ENCODE measurements at places on chromosomes 2 and 18.

GRCh38 chr2:190477661-190478454, 56.7 kb downstream of the NEMP2 start:
- no peak for DNase-seq

DNA sequence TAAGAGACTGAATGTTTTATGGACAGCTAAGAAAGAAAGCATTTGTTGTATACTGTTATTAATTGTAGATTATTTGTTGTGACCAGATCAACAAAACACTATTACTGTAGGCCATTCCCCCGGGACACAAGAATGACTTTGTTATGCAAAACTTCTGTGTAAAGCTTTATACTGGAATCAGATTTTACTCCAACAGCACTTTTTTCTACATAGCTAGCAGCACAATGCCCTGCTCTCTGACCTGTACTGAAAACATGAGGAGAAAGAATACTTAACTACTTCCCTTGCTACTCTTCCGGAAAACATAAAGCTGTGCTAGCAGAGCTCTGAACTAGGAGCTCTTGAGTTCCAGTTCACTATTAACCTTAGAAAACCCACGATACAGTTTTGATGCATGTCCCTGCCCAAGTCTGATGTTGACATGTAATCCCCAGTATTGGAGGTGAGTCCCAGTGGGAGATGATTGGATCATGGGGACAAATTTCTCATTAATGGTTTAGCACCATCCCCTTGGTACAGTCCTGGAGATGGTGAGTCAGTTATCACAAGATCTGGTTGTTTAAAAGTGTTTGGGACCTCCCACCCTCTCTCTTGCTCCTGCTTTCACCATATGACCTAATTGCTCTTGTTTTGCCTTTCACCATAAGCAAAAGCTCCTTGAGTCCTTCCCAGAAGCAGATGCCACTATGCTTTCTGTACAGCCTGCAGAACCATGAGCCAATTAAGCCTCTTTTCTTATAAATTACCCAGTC, 601.1 kb upstream of the PIK3C3 start:
- DNase-seq = no peak

- no peak for DNase-seq
These were observed 44.4 kb upstream of the BARD1 start for GRCh38 chr2:214853906-214854305.

GRCh38 chr2:161580426-161580825, 43.8 kb upstream of the SLC4A10 start:
- no peak for DNase-seq

DNA sequence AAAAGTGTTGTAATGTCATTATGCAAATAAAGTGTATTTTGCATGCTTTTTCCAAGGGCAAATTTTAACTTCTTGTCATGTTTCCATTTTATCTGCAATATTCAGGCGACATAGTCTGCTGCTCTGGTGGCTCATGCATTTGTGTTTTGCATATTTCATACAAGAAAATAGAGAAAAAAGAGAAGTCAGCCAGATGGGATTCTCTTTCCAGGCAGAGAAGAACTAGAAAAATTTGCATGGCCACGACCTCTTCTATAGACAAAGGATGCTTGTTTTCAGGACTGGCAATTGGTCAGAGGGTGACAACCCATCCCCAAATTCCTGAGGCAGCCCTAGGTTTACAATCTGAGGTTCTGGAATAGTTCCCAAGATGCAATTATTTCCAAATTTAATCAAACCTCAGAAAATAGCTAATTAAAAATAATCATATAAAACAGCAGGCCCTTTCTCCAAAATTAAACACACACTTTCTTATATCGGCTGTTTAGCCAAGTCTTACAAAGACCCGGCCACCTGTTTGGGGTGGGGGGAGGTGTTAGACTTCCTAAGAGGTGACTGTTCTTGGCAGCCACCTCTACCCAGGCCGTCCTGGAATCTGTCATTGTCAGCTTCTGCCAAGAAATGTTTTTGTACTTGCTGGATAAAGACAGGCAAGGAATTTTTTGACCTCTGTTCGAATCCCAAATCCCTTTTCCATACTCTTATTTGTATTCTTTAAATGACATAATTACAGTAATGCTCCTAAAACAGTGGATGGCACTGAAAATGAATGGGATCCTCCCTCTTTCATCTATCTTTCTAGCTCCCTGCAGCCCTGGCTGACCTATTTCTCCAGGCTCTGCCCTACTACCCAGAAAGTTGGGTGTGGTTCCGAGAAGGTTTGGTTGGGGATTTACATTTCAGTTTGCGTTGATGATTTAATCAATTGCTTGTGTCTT, 20.8 kb upstream of the SOS1 start:
- no peak for DNase-seq

- DNase-seq = no peak
These were observed 8.8 kb upstream of the SETBP1 start for GRCh38 chr18:44671914-44672313.

DNA sequence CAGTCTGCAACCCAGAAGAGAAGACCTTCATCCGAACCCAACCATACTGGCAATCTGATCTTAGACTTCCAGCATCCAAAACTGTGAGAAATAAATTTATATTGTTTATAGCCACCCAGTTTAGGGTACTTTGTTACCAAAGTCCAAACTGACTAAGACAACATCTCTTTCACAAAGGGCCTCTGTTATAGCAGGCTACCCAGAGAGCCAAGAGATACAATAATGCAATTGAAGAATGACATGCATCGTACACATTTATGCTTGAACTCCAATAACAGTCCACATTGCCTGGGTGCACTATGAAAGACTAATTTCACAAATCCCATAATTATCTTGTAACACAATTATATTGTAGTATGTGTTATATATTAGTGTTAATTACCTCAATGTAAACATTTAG, 39.1 kb upstream of the ANKRD44 start:
- no peak for DNase-seq

- DNase-seq = no peak
These were observed 59.8 kb downstream of the TAF4B start for GRCh38 chr18:26286008-26286407.

GRCh38 chr2:194103941-194104659, 1552.9 kb upstream of the SLC39A10 start:
- no peak for DNase-seq

- no peak for DNase-seq
These were observed 13.6 kb upstream of the APCDD1 start for GRCh38 chr18:10440884-10441283.

- no peak for DNase-seq
These were observed 225.3 kb upstream of the ARL4C start for GRCh38 chr2:234722176-234722575.

DNA sequence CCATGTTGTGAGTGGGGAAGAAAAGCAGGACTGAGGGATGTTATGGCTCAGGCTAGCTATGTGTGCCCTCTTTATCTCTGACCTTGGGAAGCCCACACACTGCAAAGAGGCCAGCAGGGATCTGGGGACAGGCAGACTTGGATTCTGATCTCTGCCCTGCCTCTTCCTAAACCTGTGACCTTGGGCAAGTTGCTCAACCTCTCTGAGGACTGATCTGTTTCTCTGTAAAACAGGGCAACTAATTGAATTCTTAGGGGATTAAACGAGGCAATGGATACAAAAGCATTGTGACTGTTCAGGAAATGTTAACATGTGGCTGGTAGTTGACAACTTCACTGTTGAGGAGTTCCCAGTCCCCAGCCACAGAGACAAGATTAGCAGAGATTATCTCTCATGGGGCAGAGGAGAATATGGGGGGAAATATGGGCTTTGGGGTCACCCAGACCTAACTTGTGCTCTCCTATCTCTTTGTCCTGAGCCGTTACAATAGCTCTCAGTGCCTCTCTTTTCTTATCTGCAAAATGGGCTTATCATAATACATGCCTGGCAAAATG, 184.7 kb upstream of the GLI2 start:
- no peak for DNase-seq

DNA sequence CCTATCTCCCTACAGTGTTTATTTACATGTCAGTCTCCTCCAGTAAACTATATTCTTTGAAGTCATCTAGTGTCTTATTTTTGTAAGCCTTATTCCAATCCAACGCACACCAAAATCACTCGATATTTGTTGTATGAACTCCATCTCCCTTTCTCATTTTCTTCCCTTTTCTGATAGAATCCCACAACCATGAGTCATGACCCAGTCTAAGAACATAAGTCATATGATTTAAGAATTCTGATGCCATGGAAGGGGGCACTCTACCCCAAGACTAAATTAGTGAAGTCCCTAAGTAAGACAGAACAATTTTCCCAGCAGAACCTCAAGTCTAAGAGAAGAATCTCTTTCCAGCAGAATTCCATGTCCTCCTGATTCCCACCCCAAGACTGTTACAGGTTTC, 5.4 kb downstream of the CHMP3 start:
- DNase-seq = no peak

DNA sequence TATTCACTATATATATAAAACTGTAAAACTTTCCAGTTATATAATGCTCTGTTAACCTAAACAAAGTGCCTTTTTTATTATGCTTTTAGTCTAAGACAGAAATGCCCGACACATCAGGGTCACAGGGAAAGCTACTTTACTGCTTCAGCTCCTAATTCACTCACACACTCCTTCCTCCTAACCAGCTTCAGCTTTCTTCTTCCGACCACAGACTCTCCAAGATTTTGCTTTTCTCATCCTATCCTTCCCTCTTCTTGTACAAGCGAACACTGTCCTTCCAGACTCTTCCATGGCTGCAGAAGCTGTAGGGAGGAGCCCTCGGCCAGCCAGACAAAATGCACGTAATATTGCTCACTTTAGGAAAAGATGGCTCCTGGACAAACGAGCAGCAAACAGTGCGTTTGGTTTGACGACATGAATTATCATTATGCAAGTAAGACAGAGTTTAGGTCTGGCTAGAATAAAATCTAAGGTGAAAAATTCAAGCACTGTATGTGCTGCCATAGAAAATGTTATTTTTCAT, 47.5 kb upstream of the HNRNPA3 start:
- DNase-seq = no peak

DNA sequence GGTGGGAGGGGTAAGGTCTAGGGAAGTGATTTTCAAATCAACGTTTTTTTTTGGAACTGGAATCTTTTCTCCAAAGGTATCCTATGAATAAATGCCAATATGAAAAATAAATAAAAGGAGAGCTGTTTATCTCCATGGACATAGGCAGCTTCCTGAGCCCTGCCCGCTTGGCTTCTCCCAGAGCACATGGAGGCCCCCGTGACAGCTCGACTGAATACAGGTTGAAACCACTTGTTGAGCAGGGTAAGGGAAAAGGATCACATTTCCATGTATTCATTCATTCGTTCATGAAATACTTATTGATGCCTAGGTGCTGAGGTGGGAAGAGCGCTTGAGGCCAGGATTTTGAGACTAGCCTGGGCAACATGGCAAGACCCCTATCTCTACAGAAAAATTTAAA, 64.8 kb downstream of the MARCHF4 start:
- DNase-seq = no peak

GRCh38 chr18:24497031-24497754, 36.8 kb downstream of the HRH4 start:
- DNase-seq = no peak

DNA sequence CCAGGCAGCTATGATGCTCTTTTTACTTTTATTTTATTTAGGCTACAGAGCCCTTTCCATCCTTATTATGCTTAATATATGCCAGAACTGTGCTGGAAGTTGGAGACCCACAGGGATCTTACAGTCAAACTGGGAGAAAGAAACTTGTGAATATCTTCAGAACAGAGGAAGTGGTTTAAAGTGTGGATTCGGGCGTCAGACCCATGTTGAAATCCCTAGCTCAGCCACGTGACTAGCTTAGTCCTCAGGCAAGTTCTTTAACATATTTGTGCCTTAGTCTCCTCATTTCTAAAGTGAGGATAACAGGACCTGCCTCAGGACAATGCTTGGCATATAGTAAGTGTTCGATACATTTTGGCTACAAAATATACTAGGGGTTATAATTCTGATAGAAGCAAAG, 59.1 kb downstream of the MAP3K20 start:
- no peak for DNase-seq

DNA sequence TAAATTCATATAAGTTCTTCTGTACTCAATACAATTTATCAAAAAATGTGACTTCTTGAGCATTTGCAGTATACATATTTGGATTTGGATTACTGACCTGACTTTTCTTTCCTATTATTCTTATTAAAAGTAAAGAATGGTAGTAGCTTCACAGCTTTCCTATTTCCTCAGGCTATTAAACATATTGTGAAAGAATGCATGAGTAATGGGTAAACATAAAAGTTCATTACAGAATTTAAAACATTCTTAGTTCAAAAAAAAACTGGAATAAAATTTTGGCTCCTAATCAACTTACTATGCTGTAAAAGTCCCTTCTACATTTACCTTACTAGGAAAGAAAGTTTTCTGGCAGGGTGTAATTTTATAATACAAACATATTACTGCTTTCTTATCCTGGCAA, 27.3 kb upstream of the C2orf66 start:
- no peak for DNase-seq

- no peak for DNase-seq
These were observed 48.0 kb downstream of the ZNF407 start for GRCh38 chr18:74645679-74646078.

DNA sequence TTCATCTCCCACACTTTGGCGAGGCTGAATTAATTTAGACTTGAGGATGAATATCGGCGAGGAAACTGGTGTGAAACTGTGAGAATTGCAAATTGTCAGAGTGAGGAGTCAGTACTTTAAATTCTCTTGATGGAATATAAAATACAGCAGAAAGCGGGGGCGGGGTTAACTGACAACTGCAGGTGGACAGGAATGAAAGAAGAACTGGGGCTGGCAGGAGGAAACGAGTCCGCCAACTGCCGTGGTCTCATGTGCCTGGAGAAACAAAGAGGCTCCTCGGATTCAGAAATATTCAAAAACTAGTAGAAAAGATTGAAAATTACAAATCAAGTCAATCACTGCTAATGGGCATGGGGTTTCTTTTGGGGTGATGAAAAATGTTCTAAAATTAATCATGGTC, 44.3 kb downstream of the MOGAT1 start:
- no peak for DNase-seq

DNA sequence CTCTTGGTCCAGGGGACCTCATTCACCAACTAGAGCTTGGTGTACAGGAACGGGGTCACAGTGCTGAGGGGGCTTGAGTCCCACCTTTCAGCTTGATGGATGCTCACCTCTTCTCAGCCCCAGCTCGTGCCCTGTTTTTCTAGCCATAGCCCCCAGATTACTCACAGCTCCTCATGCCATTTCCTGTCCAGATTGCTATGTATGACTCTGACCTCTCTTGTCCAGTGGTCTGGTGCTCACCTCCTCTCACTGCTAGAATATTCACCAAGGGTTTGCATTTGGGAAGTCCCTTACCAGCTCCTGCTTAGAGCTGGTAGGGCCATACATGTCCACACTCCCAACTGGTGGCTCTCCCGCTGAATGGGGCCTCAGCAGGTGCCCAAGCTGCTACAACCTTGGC, 5.9 kb downstream of the LBX2 start:
- DNase-seq = no peak

- no peak for DNase-seq
These were observed 289.2 kb downstream of the ERBB4 start for GRCh38 chr2:212249451-212249850.

- no peak for DNase-seq
These were observed 289.4 kb downstream of the CMPK2 start for GRCh38 chr2:6576302-6576701.

- DNase-seq = no peak
These were observed 29.4 kb upstream of the MBP start for GRCh38 chr18:77161961-77162360.
